SK-MEL-5 (cell line): ENCODE measurements at places on chromosomes 2 and 18. TPM values are rescaled to one million over a fixed set of nuclear protein-coding genes. Genes with fewer than 3 reads are reported as not detected.

Gene DYNC1I2
- total RNA-seq = 59.1 and 66.9 TPM in 2 replicates

Gene TLX2
- total RNA-seq = 0.16 and 0.55 TPM in 2 replicates

Gene ANKRD30BL
- total RNA-seq = not detected in 2 replicates

DNA sequence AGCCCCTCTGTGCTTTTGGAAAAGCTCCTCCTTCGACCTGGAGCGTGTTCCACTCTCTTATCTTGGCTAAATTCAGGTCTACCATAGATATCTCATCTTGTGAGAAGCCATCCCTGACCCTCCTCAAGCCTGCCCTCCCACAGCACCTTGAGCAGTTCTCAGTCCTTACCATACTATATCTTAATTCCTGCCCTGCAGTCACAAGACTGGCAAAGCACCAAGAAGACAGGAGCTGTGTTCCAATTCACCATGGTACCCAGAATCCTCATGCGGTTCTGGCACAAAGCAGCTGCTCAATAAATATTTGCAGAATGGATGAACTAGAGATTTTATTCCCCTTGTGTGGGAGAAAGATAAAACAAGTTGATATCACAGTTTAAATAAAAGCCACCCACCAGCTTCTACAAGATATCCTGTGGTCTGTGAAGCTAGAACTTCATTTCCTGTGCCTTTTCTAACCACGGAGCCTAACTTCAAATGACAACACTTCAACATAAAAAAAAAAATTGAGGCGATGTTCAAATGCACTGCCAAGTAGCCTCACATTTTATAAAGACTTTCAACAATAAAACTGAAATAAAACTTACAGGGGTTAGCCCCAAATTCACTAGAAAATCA, 19.5 kb downstream of the MARCHF4 start:
- DNase-seq = no peak

Gene CERKL
- total RNA-seq = 0.08 TPM in 1 of 2 replicates, not detected in the other

DNA sequence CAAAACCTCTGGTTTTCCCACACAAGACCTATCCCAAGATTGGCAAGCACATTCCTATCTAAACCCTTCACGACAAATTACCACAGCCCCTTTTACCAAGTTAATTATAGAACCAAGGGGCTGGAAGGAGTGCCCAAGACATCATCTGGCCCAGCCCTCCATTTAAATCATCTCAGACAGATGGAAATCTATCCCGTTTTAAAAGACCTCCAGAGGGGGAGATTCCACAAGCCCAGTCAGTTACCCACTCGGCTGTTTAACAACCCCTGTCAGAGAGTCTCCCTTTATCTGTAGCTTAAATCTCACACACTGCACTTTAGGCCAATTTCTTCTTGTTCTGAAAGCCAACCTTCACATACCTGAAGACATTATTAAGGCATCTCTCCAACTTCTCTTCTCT, 179.1 kb upstream of the MEIS1 start:
- DNase-seq = no peak

Gene GPC1
- total RNA-seq = 4.9 and 5.8 TPM in 2 replicates

DNA sequence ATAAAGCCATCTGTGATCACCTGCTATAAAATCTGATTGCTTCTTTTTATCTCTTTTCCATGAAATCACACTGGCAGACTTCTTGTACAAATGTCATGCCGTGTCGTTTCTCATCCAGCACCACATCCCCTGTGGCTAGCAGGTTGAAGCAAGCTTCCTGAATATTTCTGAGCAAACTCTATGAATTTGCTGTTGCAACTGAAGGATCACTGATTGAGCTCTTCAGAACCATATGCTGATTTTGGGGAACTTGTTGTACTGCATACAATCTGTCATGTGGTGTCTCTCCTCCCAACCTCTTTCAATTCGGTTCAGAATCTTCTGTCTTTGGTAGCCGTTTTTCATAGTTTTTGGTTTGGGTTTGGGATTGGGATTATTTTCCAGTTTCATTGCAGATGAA, 57.7 kb upstream of the RBMS1 start:
- DNase-seq = no peak

- DNase-seq = no peak
Measured at GRCh38 chr2:238655198-238655860, 192.6 kb upstream of the TWIST2 start.

Gene REG3G
- total RNA-seq = 0.19 TPM in 1 of 2 replicates, not detected in the other

Gene TDRD15
- total RNA-seq = 0.03 and 0.16 TPM in 2 replicates

DNA sequence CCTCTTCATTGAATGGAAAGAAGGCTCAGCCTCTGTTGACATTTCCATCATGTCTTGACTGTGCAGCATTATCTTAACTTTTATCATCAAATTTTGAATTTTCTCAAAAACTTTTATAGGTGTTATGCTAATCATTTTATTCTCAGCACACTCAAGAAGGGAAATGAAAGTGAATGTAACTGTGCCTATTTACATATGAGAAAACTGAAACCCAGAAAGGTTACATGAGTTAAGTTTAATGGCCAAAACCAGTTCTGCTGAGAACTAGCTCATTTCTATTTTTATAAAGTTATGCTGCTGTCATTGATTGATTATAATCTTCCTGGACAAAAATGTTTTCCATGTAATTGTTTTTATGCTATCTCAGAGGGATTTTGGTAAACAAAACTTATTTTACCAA, 618.8 kb upstream of the NRXN1 start:
- DNase-seq = no peak

GRCh38 chr2:6072768-6073167, 380.6 kb downstream of the SOX11 start:
- DNase-seq = no peak
